ENCODE measurements at places on chromosomes 11 and 22. TPM values are rescaled to one million over a fixed set of nuclear protein-coding genes. Genes with fewer than 3 reads are reported as not detected.

PGA5 gene
- not detected for total RNA-seq

DNA sequence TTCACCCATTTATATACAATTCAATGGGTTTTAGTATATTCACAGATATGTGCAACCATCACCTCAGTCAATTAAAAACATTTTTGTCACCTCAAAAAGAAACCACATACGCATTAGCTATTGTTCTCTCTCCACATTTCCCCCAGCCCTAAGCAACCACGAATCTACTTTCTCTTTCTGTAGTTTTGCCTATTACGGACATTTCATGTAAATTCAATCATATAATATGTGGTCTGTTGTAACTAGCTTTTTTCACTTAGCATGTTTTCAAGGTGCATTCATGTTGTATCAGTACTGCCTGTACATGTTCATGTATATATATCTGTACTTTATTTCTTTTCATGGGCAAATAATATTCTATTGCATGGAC lies 104.7 kb upstream of the RRM1 start:
- DNase-seq: no peak

- DNase-seq: peak; percentile 34
Observed at GRCh38 chr11:17063171-17064002, 14.1 kb downstream of the RPS13 start.

DNA sequence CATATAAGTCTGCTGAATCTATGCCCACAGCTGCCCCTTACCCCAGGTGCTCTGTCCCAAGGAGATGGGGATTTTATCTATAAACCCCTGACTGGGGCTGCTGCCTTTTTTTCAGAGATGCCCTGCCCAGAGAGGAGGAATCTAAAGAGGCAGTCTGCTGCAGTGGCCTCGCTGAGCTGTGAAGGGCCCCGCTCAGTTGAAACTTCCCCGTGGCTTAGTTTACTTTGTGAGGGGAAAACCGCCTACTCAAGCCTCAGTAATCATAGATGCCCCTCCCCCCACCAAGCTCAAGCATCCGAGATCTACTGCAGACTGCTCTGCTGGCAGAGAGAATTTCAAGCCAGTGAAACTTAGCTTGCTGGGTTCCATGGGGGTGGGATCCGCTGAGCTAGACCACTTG lies 7.4 kb upstream of the SCGB1D4 start:
- no peak for DNase-seq

GRCh38 chr11:118657238-118657637 lies 22.2 kb downstream of the TREH start:
- no peak for DNase-seq

- no peak for DNase-seq
Observed at GRCh38 chr11:100861212-100861611, 174.1 kb downstream of the ARHGAP42 start.

- DNase-seq: no peak
Observed at GRCh38 chr11:60280412-60280811, at the start of gene MS4A4A. Gene MS4A4A, plus strand, starts transcription at chr11:60280666. Its CDS starts 10 bp downstream, at chr11:60280676.

Data from H4 (cell line).